ENCODE measurements at places on chromosomes 6 and 20.

DNA sequence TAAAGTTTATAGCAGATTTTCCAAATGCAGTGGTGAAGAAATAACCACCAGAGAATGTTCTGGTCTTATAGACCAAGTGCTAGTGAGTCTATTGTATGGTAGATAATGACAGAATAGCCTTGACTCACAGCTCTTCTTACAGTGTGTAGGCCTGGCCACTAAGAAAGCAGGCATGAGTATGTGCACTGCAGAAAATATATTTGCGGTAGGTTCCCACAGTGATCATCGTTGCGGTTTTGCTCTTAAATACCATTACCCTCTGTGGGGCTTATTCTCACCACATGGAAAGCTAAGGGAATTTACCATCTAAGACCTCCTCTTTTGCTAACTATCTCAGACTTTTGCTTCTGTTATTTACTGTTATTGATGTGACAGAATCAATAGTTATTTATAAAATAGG, 212.3 kb upstream of the SYNDIG1 start:
- DNase-seq, result no peak

- DNase-seq, result no peak
Observed at GRCh38 chr6:169048185-169048864, 205.3 kb downstream of the THBS2 start.

DNA sequence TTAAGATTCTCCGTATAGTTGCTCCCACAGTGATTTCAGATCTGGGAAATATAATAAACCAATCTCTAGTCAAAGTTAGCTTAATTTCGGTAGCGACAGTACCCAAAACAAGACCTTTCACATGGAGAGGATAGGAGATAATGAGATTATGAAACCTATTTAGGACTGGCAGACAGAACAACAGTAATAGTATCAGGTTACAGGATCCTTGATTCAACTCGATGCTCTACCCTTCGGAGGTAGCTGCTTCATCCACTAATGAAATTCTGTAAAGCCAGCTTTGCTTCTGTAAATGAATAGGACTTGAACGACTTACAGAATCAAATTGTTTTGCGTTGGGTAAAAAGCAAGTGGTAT, 534 bp upstream of the AKIRIN2 start:
- no peak for DNase-seq

DNA sequence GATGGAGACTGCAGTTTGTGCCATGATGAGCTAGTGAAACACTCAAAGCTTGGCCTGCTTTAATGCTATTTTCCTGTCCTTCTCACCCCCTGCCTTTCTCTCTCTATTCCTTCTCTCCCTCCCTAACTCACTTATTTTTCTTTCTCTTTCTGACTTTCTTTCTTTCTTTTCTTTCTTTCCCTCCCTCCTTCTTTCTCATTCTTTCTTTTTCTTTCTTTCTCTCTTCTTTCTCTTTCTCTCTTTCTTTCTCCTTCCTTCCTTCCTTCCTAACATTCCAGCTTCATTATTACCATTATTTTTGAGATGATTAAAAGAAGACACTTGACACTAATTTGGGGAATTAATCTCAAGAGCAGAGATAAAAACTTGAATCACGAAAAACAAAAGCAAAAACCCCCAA, 39.5 kb upstream of the SLC22A23 start:
- DNase-seq, result no peak

GRCh38 chr6:3850451-3851203, 1.5 kb downstream of the FAM50B start:
- no peak for DNase-seq

- no peak for DNase-seq
Observed at GRCh38 chr20:24821391-24821790, 127.7 kb upstream of the CST7 start.

GRCh38 chr20:5469111-5469510, 152.4 kb upstream of the PROKR2 start:
- no peak for DNase-seq
